ENCODE measurements at places on chromosomes 3 and 15.

DNA sequence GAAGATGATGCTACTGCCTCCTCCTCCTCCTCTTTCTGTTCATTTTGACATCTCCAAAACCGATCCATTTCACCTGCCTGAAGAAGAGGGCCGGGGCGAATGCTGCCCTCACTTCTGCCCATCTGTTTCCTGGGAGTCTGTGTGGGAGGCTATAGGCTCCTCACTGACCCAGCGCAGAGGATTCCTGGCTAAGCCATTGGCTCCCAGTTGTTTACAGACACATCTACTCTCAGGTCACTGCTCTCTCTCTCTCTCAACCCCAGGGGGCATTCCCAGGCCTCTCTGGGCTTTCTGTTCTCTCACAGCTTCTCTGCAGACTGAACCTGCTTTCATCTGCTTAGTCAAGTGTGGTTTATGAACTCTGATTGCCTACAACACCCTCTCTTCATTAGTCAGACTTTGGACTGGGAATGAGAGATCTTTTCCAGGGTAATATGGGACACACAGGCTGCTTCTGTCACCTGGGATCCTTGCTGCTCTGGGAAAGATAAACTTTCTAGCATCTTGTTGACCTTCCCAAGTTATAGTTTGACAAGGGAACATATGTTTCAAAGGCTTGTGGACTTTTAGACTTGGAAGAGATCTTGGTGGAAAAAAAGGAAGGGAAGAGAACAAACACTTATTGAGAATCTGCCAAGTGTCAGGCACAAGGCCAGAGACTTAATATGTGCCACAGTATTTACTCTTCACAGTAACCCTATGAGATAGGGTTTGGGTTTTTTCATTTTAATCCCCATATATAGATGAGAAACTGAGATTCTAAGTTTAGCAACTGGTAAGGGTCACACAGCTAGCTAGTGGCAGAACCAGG, 30.2 kb upstream of the USP3 start:
- no peak for DNase-seq

DNA sequence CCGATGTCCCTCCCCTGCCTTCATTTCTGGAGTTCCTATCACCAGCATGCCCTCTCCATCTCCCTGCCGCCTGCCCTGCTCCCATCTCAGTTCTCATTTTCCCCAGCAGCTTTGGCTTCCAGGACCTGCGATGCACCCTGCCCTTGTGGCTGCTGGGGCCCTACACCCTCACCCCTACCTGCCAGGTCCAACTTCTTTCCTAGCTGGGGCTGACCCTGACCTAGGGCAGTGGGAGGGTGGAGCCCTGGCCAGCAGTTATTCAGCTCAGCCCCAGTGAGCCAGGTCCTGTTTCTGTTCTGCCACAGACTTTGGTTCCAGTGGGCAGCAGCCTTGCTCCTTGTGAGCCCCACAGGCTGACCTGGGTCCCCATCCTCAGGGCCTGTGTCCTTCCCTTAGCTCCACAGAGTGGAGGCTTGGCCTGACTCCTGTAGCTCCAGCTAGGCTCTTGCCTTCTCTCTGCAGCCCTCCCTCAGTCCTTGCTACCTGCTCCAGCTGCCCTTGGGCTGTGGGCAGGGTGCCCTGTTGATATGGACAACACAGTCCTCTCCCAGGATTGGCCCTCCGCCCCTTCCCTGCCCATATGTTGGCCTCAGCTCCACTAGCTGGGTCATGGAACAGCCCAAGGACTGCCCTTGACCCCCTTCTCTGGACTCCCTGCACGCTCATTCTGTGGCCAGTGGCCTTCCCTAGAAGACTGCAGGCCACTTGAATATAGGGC, 34.7 kb upstream of the PDE8A start:
- DNase-seq, result no peak

DNA sequence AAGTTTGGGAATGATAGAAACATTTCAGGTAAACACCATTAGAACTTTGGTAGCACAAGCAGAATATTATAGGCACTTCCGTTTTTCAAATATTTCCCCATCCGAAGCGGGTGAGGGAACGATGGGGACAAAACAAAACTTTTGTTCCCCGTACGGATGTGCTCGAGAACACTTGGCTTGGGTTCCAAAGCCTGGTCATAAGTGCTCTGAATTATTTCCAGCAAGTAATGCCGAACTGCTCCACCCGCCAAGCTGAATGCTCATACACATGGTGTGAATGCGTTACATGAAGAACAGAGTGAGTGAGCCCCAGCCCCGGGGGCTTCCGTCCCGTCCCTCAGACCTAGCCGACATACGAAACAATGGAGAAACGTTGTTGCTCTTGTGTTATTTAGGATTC, 438.2 kb upstream of the ARRDC4 start:
- DNase-seq, result no peak

- DNase-seq, result no peak
Measured at GRCh38 chr3:101999177-101999779, 150.0 kb downstream of the NFKBIZ start.

GRCh38 chr3:173395073-173395411, 2.5 kb upstream of the NLGN1 start:
- DNase-seq, result no peak

DNA sequence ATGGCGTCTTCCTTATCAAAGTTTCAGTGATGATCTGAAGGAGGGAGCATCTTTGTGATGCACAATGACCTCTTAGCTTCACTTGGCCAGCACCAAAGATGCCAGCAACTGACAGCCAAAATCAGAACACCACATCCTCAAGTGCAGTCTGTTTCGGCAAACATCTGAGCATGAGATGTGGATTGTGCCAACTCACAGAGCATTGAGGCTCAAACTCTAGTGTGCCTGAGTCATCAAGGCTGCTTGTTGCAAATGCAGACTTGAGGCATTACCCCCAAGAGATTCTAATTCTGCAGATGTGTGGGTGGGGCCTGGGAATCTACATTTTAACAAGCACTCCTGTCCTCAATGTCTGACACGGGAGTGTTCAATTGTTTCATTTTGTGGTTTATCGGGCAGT, 35.8 kb downstream of the ABHD5 start:
- no peak for DNase-seq

DNA sequence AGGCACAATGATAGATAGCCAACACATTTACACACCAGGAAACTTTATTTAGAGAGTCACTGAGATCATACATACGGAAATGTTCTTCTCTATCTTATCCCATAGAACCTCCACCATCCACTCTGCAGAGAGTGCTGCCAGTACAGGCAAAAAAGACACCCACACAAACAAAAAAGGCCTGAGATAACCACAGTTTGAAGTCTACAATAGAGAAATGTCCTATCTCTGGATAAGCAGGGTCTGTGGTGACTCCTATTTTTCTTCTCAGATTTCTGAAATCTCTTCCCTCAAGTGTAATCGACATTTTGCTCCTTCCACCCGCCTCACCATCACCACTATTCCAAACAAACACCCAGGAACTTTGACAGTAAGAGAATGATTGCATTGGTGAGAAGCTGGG, 413.9 kb upstream of the NR2F2 start:
- no peak for DNase-seq

DNA sequence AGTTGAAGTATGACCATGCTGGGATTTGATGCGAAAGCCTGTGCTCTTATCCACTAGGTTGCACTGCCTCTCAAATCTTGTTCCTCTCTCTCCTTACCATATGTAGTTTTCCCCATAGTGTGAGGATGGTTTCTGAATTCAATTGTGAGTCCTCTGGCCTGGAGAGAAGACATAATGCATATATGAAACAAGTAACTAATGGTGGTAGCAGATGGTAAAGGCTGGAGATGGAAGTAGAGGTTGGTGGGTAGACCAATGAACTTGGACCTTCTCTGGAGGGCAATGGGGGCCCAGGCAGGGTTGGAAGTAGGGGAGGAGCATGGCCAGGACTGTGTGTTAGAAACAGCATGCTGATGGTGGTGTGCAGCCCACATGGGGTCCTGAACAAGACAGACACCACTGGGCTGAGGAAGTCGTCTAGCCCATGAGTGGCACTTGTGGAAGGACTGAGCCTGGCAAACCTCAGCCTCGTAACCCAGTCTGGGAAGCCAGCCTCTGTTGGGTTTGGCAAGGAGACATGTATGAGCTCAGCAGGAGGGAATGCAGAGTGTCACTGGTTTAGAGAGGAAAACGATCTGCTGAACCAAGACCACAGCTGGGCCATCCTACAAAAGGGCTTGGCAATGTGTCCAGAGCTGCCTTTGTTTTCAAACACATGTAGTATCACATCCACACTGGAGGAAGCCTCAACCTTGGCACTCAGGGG, 18.5 kb upstream of the LMCD1 start:
- DNase-seq, result no peak

DNA sequence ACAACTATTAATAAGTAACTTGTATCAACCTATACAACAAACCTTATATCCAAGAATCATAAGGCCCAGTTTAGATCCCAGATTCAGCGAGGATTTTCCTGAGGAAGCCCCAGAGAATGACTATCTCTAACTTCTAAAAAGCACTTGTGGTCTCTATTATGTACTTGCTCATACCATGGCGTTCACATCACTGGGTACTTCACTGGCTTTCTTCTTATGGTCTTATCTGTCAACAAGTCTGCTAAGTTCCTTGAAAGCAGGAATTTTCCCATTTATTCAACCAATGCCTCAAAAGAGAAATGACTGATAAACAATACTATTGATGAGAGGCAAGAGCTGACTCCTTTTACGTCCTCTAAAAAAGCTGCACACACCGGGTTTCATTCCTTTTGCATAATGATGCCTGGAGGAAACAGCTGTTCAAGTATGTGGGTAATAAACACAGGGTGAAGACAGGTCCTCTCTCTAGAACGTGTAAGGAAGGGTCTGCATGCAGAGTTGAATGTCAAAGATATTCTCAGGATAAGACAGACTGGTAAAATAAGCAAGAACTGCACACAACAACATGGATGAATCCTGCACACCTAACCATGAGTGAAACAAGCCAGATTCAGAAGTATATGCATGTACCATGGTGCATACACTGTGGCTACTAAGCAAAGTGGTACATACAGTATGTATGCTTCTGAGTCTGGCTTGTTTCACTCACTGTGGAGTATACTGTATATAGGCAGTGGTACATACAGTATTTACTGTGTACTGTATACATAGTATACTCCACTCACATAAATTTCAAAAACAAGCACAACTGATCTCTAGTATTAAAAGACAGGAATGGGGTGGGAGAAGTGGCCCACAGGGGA, 408.7 kb downstream of the SHQ1 start:
- no peak for DNase-seq

DNA sequence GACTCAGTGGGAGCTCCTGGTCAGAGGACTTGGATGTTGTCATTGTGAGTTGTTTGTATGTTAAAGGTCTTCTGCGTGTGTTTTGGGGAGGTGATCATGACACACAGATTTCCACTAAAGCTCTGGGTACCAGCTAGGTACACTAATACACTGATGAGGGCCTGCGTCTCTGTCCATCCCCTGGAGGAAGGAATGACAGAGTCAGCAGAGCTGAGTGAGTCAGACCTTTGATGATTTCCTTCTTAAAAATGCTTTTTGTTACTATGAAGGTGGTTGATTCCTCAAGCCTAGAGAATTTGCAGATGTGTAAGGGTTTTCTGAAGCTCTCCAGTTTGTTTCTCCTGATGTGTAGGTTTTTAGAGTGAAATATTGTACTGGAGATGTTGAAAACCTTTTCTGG, 424.1 kb upstream of the TPM1 start:
- no peak for DNase-seq

GRCh38 chr3:114139836-114140235, 39.0 kb downstream of the DRD3 start:
- no peak for DNase-seq
